Hepatocyte (in vitro differentiated cells): ENCODE measurements at places on chromosomes 1 and 21. TPM values are rescaled to one million over a fixed set of nuclear protein-coding genes. Genes with fewer than 3 reads are reported as not detected.

DNA sequence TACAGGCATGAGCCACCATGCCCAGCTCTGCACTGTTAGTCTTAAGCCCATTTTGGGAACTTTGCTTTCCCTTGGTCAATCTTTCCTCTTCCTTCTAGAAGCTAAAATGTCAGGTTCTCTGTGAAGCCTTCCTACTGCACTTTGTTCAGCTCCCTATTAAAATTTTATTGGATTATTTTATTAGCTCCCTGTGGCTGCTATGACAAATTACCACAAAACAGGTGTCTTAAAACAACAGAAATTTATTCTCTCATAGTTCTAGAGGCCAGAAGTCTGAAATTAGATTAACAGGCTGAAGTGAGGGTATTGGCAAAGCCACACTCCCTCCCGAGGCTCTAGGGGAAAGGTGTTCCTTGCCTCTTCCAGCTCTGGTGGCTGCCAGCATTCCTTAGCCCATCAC, 4.2 kb upstream of the SMYD2 start:
- no peak for DNase-seq

GRCh38 chr1:182635871-182636270, 31.7 kb upstream of the RGS16 start:
- no peak for DNase-seq

- DNase-seq, result no peak
Measured at GRCh38 chr1:61000327-61000726, 82.0 kb upstream of the NFIA start.

DNA sequence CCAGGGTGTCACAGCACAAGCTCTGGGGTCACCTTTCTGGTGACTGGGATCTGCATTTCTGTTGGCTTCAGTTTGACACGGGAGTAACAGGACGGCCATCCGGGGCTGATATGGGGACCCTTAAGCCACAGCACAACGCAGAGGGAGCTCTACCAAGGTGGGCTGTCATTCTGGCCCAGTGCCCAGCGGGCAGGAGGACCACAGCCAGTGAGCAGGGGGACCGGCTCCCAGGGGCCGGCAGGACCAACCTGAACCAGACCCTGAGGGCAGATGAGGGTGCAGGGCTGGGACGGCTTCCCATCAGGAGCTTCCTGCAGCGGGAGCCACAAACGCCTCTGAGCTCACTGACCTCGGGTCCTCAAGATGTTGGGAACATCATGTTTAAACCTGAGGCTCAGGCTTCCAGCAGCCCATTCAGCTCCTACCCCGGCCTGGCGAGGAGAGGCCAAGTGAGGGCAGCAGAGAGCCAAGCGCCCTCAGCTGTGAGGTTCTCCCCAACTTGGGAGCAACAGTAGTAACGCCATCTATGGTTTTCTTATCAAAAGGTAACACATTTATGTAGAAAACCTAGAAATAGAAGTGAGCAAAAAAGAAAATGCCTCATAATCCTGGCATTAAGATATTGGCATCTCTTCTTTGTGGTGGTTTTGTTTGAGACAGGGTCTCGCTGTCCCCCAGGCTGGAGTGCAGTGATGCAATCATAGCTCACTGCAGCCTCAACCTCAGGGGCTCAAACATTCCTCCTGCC, 26.8 kb downstream of the TMEM201 start:
- peak; percentile 55 for DNase-seq

- peak; percentile 26 for DNase-seq
Measured at GRCh38 chr1:216193839-216194443, 229.3 kb downstream of the USH2A start.

DNA sequence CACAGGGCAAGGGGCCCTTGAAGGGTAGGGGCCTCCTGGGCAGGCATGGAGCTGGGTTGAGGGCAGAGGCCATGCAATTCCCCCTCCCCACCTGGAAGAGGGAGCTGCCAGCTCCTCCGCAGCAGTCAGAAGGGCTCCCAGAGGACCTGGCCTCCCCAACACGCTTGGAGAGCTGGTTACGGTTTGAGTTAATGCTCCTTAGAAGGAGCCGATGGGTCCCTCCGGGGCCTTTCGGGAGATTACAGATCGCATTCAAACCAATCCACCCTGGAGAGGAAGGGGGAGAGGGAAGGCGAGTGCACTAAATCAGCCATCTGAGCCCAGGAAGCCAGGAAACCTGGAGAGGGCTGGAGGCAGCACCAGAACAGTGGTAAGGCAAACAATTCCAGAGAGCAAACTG, 106.3 kb upstream of the CSF3R start:
- no peak for DNase-seq

DNA sequence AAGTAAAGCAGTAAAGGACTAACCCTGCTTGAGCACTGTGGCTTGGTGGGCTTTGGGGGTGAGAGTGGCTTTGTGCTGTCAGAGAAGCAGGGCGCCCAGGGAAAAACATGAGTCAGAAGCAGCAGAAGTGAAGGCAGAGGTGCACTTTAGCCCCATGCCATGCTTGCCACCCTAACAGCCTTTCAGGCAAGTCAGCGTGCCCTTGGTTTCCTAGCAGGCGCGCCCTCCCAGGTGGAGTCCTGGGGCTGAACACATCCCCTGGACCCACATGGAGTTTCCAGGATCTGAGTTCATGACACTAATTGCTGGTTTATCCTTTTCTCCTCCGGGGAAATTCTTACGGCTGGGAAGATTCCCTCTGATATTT, 106.6 kb downstream of the TLR5 start:
- no peak for DNase-seq

- DNase-seq, result no peak
Measured at GRCh38 chr21:41961753-41962152, 7.9 kb upstream of the C2CD2 start.

DNA sequence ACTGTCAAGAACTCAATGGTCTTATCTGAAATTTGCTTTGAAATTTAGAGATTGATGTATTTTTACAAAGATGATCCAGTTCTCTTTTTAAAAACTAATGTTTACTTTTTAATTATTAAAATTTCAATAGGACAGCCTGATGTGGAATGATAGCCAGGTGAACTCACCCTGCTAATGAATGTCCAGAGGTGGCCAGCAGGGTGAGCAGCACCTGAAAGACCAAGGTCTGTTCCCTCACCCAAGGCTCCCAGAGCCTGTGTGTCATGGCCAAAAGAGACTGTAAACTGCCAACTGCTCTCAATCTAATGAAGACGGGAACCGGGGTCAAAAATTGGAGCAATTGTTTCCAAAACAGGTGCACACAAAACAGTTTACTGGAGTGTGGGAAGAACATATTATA, 340.4 kb downstream of the DISC1 start:
- no peak for DNase-seq

DNA sequence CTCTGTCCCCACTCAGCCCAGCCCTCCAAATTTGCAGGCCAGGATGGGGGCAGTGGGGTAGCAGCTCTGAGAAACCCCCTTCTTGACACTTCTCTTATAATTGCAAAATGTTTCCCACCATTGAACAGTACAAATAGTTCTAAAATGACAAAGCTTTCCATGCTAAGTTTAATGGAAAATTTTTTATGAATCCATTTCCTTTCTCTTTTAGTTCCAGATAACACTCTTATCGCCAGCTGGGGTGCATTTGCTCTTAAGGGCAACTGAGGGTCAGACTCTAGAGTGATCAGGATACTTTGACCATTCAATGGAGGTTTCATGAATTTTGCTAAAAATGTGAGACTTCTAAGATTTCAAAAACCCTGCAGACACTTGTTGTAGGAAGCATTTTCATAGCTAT, 29.9 kb downstream of the PIK3C2B start:
- no peak for DNase-seq

DNA sequence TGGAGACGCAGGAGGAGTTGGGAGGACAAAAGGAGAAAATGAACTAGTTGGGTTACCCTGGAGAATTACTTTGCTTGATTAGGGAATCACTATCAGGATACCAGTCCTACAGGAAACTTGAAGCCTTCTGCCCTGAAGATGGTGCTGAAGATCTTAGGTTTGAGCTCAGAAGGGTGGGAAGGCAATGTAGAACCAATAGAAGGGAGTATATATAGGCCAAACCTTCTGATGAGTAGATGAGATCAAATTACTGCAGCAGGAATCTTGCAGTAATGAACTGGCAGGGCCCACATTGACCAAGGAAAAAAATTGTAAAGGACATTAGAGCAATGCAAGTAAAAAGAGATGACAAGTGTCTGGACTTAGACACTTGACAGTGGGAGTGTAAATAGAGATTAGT, 116.3 kb upstream of the CACYBP start:
- peak; percentile 14 for DNase-seq

DNA sequence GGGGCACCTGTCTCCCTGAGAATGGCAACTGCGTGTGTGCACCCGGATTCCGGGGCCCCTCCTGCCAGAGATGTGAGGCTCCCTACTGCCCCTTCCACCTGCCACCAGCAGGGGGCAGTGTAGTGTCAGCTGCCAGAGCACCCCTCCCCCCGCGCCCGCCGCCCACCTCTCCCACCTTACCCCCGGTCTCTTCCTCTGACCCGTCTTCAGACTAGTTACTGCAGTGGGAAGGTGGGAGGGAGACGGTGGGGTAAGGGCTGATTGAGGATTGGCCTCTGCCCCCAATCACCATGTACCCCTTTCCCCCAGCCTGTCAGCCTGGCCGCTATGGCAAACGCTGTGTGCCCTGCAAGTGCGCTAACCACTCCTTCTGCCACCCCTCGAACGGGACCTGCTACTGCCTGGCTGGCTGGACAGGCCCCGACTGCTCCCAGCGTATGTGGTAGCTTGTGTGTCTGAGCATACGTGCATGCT, 10.1 kb upstream of the LRRC71 start:
- peak; percentile 62 for DNase-seq

DNA sequence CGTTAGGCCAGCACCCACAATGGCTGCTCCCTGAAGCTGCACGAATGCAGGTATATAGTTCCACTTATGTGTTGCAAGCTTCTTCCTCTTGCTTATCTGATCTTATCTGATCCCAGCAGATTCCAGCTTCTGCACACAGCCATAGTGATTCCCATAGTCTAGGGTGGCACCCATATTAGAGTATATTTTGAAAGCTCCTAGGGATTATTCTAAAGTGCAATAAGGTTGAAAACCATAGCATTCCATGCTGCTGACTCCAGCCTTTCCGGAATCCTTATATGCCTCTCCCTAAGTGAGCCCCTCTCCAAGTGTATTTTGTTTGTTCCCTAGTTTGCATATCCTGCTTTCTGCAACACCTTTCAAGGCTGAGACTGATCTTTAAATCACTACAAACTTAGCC, 432.0 kb downstream of the SETD4 start:
- no peak for DNase-seq

- DNase-seq, result no peak
Measured at GRCh38 chr1:22508991-22509390, 54.3 kb upstream of the EPHA8 start.

DNA sequence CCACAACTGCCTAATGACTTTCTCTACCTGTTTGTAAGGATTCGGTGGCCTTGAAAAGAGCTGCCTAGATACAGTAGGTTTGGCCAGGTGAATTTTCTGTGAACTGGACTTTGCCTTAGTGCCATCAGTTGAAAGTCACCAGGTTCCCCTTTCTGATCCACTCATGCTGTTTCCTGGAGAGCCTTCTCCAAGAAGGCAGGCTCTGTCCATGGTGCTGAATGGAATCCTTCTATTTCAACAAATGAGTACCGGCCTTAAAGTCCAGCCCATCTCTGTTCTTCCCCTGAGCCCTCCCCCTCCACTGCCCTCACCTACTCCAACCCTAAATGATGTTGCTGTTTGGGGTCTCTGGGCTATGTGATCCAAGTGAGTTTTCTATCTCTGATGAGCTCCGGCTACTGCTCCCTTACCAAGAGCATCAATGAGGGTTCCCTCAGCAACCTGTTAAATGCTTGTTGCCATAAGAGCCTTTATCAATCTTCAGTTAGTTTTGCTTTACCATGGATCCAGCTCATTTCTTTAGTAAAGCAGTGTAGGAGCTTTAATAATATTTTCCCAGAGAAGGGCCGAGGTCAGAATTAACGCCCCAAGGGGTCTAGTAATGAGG, 500.4 kb downstream of the PTPRU start:
- DNase-seq, result peak; percentile 85

DNA sequence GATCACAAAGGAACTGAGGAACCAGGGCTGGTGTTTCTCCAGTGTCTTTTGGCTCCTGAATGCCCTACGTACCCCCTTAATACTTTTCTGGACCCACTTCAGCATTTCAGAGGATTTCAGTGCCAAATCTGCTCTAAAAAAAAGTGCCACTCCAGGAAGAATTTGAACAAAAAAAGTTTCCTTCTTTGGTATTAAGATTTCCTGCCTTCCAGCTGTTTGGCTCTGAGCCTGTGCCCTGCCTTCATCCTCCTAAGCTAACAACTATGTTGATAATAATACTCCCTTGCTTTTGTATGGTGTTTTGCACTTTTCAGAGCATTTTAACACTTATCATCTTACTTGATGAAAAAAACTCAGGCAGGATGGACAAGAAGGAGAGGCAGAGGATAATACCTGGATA, 11.0 kb upstream of the RIMS3 start:
- DNase-seq, result no peak

DNA sequence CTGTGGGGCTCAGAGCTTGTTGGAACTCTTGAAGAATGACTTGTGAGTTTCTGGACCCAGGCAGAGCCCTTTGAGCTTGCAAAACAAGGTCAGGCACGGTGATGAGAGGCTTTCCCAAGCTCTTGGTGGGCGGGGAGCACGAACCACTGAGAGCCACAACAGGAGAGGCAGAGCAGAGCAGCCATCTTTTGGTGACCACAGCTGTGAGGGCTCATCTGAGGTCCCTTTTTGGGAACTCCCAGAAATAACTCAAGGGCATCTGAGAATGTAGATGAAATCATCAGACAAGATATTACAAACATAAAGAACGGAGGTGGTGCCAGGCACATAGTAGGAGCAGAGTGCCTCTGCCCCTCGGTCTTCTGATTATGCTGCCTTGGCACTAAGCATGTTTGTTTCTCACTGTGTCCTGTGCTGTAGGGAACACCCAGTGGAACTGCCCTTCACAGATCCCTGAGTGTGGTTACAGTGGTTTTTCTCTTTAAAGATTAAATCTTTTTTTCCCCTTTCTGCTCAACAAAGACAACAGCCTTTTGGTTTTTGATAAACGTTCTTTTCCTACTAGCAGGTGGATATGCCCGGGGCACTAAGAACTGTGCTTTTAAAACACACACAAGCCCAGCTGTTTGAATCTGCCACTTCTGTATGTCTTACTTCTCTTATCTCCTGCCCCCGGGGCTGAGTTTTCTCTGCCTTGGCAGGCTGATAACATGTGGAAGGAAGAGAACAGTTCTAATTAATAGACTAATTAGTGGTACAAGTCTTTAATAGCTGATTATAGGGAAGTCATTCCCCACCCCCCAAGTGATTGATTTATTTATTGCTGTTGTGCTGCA, 37.7 kb downstream of the CD34 start:
- DNase-seq, result no peak

GRCh38 chr1:160711602-160712311, at the start of gene CD48:
Gene CD48 (minus strand): TSS chr1:160711822. CDS start chr1:160711763, 59 bp downstream.
- DNase-seq, result no peak

Gene CD101
- total RNA-seq, result 0.13 and 0.60 TPM in 2 replicates

Gene LAMC1
- total RNA-seq, result 178 and 185 TPM in 2 replicates

Gene PADI4
- total RNA-seq, result not detected in 2 replicates

Gene TSPAN1
- 32.1 and 33.4 TPM in 2 replicates for total RNA-seq

Gene ZZZ3
- 59.6 and 71.9 TPM in 2 replicates for total RNA-seq
